ENCODE measurements at places on chromosomes 1 and 21.

DNA sequence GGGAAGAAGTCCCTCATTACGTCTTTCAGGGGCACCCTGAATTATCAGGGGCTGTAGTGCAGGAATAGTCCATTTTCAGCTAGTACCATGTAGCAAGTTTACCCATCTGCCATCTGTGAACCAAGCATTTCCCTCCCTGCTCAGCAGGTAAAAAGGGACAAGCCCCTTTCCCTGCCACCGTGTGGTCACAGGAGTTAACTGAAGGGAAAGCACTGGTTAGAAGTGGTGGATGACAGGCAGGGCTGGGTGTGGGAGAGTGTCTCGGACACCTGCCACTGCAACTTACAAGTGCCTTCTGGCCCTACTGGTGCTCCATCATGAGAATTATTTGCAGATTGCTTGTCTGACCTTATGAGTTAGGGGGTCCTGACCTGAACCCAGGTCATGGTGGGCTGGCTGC is 32.0 kb upstream of the IGSF5 start:
- no peak for DNase-seq

GRCh38 chr1:230679192-230679591 is 34.7 kb downstream of the AGT start:
- no peak for DNase-seq

GRCh38 chr1:8249838-8250237 is 68.1 kb upstream of the SLC45A1 start:
- no peak for DNase-seq

DNA sequence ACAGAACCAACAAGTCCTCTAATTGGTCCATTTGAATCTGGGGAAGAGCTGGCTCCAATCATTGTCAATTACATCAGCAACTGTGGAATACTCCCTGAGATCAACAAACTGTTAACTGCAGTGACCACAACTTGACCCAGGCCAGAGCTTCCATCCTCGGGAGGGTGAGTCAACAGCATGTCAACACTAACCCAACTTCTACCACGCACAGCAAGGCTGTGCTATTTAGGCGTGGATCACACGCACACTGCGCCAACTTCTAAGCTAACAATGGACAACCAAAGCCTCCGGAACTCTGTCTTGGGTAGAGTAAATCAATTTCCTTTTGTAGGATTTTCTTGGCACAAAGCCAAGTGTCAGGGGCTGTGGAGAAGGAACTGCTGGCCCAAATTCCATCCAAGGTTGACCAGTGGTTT is 30.4 kb downstream of the APP start:
- no peak for DNase-seq

DNA sequence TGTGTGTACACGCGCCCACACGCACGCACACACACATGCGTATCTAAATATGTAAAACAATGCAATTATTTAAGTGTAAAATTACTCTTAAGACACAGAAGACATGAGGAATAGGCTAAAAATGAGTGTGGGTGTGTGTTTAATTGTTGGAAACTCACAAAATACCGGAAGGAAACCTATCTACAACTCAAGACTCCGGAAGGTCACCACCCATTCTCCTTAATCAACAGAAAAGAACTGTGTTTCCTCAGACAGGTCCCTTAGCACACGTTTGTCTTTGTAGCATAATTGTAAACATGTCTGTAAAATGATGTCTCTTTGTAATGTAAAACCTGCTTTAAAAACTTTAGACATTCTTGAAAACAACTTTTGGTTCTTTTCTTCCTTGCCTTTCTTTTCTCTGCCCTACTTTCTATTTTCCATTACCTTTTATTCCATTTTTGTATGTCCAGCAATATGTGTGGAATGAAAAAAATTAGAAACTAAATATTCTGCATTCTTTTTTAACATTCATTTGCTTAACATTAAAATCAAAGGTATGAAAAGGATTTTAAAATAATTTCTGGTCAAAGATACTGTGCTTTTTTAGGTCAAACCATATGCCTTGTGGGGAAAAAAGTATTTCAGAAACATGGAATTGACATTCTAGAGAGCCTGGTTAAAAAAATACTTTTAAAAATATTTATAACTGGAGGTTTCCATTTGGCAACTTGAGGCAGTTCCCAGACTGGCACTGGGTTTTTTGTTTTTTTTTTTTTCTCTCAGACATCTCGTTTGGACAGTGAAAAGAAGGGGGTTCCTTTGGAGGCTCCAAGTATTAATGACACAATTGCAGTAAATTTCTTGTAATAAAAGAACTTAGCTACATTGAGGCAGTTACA is 46.2 kb downstream of the ATP5PF start:
- DNase-seq, result no peak

DNA sequence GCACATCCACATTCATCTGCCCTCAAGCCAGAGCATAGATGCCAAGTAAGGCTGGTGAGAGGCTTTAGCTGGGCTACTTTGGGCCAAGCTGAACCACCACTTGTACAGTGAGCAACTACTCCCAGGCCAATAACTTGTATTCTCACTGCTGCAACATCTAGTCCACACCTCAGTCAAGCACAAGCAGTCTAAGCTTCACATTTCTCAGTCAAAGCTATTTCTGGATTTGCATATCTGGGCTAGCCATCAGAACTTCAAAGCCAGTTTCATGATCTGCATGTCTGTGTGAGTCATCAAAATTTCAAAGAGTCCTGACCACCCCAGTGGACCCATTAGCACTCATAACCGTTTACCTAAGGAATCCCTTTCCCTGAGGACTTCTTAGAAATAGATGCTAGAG is 77.7 kb upstream of the DIRAS3 start:
- no peak for DNase-seq

DNA sequence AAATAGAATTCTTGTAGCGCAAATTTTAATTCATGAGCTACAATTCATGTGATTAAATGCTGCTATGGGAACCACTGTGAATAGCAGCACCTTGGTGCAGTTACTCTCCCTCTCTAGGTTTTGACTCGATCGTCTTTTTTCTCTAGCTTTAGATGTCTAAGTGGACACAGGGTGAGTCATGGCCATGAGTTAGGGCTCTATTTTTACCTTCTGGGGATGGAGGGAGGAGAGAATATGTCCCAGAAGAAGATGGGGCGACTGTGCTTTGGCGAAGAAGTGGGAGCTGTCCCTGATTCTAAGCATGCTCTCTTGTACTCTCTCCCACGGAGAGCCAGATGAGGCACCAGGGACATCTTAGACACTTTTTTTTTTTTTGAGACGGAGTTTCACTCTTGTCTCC is 1.6 kb upstream of the OR2B11 start:
- DNase-seq, result no peak

GRCh38 chr1:82593561-82593960 is 792.8 kb downstream of the ADGRL2 start:
- DNase-seq, result no peak

GRCh38 chr1:158087320-158087927 is 93.3 kb upstream of the CD1D start:
- DNase-seq, result no peak

GRCh38 chr1:97108179-97108578 is 386.6 kb downstream of the PTBP2 start:
- no peak for DNase-seq

GRCh38 chr1:206001476-206001888 is 1.7 kb downstream of the RAB7B start:
- no peak for DNase-seq

- DNase-seq, result no peak
Measured at GRCh38 chr1:68918563-68918962, 421.7 kb upstream of the DEPDC1 start.

- no peak for DNase-seq
Measured at GRCh38 chr1:186615332-186615731, 64.9 kb downstream of the PTGS2 start.

- no peak for DNase-seq
Measured at GRCh38 chr1:206066479-206067171, 13.7 kb downstream of the RHEX start.

DNA sequence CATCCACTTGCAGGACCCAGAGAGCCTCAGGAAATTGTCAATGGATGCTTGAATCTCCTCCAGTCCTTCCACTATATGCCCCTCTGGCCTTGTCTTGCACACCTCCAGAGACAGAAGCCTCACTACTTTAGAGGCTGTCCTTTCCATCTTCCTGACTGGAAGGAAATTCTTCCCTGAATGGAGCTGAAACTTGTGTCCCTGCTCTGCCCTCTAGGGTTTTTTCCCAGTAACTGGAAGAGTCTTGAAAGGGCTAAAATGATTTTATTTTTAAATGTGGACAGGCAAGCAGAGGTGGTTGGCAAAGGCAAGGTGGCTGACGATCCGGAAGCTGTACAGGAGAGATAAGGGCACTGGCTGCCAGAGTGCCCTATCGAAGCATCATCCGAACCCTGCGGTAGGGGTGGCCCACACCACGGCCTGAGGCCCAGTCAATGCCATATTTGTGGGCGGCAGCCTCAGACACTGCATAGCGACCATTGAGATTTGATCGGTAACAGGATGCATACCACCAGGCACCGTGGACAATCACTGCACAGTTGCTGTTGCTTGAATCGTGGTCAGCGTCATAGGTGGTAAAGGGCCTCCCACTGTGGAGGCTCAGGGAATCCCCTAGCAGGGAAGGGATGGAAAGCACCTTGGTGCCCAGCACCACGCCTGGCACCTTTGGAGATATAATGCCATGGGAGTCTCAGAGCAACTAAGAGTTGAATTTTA is 2.3 kb upstream of the MAP3K6 start:
- DNase-seq, result no peak

GRCh38 chr1:23618586-23619083 is 59.3 kb upstream of the ID3 start:
- DNase-seq, result no peak

DNA sequence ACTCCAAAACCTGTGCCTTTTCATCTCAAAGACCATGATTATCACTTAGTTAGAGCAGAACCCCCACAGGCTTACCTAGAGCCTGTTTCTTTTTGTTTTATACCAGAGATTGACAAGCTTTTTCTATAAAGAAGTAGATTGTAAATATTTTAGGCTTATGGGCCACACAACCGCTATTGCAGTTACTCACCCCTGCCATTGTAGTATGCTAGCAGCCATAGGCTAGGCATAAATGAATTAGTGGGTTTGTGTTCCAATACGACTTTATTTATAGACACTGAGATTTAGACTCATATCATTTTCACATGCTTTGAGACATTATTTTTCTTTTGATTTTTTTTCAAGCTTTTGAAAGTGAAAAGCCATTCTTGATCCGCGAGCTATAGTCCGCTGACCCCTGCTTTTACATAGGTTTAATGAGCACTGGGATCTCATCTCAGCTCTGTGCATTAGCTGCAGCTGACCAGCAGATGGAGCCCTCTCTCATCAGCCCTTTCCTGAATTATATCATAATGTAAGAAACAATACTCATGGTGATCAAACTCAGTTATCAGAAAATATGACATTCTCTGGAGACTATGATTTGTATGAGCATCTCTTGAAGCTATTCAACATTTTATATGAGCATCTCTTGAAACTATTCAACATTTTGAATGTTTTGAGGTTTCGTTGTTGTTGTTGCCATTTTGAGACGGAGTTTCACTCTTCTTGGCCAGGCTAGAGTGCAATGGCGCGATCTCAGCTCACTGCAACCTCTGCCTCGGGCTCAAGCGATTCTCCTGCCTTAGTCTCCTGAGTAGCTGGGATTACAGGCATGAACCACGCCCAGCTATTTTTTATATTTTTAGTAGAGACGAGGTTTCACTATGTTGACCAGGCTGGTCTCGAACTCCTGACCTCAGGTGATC is 111.9 kb upstream of the L1TD1 start:
- DNase-seq, result peak; percentile 3

DNA sequence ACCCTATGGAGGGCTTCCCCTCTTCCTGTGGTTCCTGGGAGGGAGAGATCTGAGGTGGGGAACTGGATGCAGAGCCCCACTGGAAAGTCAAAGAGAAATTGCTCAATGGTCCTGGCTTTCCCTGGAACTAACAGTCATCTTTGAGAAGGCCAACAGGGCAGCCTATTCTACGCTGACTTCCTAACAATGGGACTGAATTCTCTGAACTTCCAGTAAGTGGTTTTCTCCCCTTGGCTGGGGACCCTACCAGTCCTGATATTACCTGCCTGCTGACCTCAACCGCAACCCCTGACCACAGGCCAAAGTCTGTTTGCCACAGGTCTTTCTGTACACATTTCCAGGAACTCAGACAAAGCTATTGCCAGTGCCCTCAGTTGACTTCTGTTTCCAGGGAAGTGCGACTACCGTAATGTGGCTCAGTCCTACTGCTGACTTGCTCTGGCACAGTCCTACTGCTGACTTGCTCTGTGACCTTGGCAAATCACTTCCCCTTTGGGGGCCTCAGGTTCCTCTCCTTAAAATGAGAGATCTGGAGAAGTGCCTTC is 55.3 kb downstream of the C8B start:
- DNase-seq, result no peak

GRCh38 chr1:83017276-83017675 is 981.7 kb downstream of the TTLL7 start:
- no peak for DNase-seq

- no peak for DNase-seq
Measured at GRCh38 chr1:234613128-234613875, 3.3 kb upstream of the IRF2BP2 start.

DNA sequence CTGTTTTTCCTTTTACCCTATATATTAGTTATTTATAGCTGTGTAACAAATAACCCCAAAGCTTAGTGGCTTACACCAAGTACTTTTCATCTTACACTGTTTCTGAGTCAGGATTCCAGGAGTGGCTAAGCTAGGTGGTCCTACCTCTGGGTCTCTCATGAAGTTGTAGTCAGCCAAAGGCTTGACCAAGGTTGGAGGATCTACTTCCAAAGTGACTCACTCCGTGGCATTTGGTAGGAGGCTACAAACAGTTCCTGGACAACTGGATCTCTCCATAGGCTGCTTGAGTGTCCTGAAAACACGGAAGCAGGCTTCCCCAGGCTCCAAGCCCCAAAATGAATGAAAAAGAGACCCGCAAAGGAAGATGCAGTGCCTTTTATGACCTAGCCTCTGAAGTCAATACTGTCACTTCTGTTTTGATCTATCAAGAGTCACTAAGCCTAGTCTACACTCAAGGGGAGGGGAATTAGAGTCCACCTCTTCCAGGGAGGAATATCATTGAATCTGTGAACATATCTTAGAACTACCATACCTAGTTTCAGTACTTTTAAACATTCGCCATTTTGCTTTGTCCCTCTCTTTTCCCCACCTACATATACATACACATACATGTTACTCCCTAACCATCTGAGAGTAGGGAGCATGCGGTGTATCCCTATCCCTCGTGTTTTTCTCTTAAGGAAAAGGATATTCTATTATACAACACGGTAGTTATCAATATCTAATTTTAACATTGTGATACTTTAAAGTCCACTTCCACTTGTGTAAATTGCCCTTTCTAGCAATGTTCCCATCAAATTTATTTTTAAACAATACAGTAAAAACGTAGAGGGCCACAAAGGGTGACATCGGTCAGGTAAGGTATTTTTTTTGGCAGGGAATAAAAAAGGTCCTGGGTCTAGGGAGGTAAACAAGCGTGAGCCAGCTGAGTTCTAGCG is 67.2 kb downstream of the SLC35A3 start:
- no peak for DNase-seq

GRCh38 chr1:225470211-225471108 is 42.6 kb upstream of the LBR start:
- no peak for DNase-seq

- DNase-seq, result no peak
Measured at GRCh38 chr1:220769205-220769604, 17.5 kb upstream of the MTARC1 start.

GRCh38 chr21:32426592-32427051 is 14.1 kb downstream of the EVA1C start:
- DNase-seq, result no peak

Measured in activated CD8-positive, alpha-beta memory T cell treated with anti-CD3 and anti-CD28 coated beads for 4 hours (primary cell).